ENCODE measurements at places on chromosomes 2 and 18.

DNA sequence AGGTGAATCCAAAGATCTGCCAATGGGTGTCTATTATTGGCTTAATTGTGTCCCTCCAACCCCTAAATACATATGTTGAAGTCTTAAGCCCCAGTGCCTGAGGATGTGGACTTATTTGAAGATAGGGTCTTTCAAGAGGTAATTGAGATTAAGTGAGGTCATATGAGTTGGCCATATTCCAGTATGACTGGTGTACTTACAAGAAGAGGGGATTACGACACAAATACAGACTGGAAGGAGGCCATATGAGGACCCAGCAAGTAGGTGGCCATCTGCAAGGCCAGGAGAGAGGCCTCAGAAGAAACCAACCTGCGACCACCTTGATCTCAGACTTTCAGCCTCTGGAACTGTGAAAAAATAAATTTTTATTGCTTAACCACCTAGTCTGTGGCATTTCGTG lies 121.1 kb upstream of the FN1 start:
- no peak for DNase-seq

DNA sequence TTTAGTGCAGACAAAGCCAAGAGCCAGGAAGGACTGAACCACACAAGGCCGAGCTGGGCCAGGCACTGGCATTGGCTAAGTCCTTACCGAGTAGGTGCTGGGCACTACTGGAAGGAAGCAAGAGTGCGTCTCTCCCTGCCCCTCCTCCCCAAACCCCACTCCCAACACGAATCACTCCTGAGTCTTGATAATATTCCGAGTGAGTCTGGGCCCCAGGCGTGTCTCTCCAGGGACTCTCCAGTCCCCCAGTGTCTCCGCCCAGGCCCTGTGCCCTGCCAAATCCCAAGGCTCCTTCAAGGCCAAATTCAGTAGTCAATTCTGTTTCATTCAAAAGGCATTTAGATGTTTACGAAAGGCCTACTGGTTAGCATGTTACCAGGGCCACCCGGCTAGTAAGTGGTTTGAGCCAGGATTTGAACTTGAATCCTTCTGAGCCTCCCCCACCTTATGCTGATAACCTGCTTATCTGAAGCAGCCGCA lies 82.8 kb downstream of the GLI2 start:
- DNase-seq, result no peak

GRCh38 chr2:99701503-99701902 lies 211.7 kb upstream of the REV1 start:
- no peak for DNase-seq

DNA sequence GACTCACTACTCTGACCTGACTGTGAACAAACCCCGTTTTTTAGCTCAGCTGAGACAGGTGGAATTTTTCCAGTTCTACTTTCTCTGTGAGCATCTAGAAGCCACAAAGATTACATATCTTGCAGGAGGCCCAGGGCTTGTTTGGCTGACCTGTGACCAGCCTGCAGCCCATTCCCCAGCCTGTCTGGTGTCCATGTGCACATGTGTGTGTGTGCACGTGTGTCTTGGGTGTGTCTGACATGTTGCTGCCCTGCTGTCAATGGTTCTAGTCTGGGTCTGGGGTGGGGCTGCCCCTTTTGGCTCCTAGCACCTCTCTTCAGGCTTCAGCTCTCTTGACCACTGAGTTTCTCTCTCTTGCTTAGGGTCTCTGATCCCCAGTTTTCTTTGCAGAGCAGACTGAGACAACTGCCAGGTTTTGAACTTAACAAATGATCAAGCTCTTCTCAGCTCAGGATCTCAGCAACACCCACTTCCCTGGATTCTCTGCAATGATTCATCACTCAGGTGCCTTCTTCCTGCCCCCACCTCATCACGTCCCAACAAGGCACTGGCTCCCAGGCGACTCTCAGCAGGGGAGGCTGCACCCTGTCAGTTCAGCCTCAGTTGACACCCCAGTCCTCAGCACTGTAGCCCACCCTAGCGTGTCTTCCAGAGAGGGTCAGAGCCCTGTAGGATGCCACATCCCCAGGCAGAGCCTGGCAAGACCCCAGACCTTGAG lies 130.3 kb downstream of the CELF4 start:
- no peak for DNase-seq

DNA sequence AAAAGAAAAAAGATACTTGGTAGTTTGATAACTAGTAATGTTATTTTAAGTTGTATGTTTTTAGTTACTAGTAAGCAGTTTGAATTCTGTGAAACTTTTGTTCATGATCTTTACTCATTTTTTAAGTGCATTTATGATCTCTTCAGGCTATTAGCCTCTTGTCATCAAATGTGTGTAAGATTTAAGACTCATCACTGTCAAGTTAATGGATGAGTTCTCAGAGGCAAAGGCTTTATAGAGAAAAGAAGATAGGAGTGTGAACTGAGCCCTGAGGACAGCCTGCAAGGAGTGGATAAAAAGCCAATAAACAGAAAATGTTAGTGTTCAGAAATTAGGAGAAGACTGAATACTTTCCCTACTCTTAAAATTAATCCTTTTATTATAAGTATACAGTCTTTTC lies 13.5 kb downstream of the NDUFV2 start:
- DNase-seq, result no peak

DNA sequence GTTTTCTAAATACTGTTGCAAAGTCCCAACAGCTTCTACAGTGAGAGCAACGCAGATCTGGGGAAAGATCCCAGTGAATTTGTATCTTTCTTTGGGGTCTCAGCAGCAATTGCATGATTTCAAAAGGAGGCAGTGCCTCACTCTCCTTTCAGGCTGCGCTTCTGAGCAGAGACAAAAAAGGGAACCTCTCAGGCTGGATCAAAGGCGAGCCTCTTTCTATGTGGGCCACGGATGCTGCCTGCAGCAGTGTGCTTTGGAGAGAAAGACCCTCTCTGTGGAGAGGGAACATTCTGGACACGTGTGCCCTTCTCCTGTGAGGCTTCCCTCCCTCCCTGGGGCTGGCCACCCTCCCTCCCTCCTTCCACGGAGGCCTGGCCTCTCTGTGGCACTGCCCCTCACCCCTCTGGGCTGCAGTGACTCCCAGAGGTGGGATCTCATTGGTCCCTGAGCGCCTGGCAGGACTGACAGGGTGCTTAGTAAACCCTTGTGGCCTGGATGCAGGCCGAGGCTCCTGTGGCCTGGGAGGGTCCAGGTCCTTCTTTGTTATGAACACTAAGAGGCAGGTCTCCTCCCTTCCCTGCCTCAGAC lies 21.6 kb upstream of the PDIA6 start:
- DNase-seq, result no peak

- no peak for DNase-seq
Measured at GRCh38 chr2:218334531-218334930, 22.1 kb upstream of the CATIP start.

DNA sequence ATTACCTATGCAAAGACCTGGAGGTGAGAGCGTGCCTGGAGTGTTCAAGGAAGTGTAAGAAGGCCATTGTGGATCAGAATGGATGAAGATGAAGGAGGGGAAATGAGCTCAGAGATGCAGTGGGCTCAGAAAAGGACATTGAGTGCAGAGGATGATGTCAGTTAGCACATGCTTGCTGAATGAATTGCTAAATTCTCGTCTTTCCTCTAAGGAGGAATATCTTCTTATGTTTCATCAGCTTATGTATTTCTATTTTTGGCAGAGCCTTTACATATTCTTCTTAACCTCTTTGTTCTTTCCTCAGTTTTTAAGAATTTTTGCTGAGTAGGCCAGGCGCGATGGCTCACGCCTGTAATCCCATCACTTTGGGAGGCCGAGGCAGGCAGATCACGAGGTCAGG lies 30.9 kb downstream of the FAM171B start:
- no peak for DNase-seq

- no peak for DNase-seq
Measured at GRCh38 chr18:27854631-27855030, 322.3 kb downstream of the CDH2 start.

DNA sequence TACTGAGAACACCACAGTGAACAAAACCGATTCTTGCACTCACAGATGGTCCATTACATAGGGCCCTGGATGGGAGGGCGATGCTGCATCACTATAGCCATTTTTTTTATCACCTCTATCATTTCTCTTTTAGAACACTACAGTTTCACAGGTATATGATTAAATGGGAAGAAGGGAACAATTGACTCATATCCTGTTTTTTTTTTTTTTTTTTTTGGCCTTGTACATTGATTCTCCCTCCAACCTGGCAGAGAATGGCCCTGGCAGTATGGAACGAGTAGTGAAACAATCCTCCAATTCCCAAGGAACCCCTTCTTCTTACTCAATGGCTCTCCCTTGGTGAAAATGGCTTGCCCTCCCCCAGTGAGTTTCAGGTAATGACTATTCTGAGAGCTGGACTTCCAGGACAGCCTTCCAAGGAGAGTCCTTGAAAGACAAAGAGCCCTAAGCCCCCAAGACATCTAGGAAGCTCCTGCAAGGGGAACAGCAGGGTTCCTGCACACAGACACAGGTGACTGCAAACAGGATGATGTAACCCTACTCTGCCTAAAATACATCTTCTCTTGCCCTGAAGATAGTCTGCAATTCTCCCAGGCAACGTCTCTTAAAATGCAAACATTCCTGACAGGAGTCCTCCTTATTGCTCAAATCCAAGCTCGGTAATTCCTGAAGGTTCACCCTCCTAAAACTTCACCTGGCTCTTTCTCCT lies 405.4 kb downstream of the SETBP1 start:
- DNase-seq, result no peak

DNA sequence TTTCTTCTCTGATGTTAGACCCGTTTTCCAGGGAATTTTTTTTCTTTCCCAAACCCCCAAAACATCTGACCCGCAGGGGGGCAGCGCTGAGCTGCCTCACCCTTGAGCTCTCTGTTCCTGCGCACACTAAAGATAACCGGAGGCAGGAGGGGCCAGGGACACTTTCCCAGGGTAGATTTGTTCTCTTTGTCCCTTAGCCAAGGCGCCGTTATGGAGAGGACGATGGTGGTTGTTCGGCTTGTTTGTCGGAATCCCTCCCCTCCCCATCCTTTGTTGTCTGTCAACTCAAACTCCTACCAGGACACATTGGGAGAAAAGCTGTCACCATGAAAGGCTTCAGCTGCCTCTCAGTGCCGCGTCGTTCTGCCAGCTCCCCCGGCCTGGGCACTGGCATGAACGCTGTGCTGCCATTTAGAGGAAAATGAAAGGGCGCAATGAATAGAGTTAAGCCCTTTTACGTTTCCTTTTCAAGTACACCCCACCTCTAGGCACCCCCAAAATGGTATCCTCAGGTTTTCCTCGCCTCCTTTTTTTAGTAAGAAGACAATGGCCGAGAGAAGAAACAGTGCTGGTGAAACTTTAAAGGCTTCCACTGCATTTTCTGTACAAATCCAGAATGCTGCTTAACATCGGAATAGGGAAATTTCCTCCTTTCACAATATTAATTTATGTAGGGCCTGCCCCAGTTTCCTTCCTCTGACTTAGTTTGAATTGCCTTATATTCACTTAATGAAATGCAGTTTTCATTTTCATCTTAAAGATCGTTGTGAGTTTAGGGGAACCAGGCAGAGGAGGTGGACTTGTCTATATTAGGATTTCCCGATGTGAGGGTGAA lies 62.1 kb downstream of the RND3 start:
- no peak for DNase-seq

GRCh38 chr18:2636126-2636631 lies 19.3 kb upstream of the SMCHD1 start:
- DNase-seq, result no peak

DNA sequence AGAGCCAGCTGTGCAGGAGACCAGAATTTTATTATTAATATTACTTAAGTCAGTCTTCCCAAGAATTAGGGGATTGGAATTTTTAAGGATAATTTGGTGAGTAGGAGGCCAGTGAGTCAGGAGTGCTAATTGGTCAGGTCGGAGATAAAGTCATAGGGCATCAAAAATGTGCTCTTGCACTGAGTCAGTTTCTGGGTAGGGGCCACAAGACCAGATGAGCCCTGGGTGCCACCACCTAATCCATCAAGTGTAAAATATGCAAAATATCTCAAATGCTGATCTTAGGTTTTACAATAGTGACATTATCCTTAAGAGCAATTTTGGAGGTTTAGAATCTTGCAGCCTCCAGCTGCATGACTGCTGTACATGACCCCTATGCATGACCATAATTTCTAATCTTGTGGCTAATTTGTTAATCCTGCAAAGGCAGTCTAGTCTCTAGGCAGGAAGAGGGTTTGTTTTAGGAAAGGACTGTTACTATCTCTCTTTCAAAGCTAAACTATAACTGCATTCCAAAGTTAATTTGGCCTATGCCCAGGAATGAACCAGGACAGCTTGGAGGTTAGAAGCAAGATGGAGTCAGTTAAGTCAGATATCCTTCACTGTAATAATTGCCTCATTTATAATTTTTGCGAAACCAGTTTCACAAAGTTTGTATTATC lies 215.9 kb downstream of the RNF152 start:
- no peak for DNase-seq

DNA sequence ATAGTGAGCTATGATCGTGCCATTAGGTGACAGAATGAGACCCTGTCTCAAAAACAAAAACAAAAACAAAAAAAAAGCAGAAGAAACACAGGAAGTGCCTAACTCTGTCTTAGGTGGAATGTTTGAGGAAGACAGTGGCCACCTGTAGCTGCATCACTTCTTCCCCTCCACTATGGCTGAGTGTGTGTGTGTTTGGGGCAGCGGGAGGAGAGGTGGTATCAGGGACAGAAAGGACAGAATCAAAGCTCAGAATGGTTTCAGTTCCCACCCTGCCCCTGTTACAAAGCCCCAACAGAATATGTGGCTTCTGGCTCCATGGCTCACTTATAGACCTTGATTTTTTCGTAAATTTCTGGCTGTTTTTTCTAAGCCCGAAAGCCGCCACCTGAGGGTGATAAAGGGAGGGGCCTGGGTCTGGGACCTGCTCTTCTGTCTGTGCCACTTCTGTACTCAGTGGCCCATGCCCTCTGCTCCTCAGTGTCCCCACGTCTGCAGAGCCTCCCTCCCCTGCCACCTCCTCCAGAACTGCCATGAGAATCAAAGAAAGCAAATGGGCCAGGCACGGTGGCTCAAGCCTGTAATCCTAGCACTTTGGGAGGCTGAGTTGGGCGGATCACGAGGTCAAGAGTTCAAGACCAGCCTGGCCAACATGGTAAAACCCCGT lies 27.4 kb downstream of the SERTAD2 start:
- no peak for DNase-seq

DNA sequence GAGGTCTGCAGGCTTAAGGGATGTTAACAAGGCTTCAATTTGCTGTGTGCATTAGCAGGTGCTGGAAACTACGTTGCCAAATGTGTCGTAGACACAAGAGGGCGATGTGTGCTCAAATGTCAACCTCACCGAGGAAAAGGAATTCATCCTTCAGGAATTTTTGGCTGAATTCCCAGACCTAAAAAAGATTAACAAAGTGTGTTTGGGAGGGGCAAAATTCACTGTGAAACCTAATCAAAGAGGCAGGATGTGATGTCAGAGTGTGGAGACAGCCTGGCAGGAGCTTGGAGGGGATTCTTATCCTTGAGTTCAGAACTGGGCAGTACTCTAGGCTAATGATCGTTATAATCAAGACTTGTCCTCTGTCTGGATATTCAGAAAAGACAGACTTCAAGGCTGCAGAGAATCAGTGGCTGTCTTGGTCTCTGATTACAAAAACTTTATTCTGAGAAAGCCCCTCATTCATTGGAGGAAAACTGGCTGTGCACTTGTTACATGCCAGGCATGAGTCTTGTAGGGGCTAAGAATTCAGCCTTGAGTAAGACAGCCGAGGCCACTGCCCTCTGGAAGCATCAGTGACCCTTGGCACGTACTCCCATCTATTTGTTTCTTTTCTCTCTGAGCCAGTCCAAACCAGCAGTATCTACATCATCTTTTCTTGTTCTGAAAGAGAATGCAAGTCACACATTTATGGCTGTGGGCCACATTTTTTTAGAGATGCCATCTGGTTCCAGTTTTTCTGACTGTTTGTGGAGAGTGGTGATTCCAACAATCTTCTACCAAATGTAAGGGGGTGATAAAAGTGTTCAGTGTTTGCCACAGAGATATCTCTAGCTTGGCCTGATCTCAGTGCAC lies 18.7 kb upstream of the SCYGR1 start:
- DNase-seq, result peak; percentile 27
